ENCODE measurements at places on chromosomes 12 and 14.

GRCh38 chr14:51939755-51940301 is 49.5 kb upstream of the RTRAF start:
- DNase-seq: no peak

GRCh38 chr12:130916241-130916911 is 37.3 kb upstream of the ADGRD1 start:
- DNase-seq: peak; percentile 95

- peak; percentile 76 for DNase-seq
Measured at GRCh38 chr14:77041881-77042545, 13.5 kb upstream of the IRF2BPL start.

- peak; percentile 88 for DNase-seq
Measured at GRCh38 chr14:78598046-78598920, 428.1 kb downstream of the NRXN3 start.

DNA sequence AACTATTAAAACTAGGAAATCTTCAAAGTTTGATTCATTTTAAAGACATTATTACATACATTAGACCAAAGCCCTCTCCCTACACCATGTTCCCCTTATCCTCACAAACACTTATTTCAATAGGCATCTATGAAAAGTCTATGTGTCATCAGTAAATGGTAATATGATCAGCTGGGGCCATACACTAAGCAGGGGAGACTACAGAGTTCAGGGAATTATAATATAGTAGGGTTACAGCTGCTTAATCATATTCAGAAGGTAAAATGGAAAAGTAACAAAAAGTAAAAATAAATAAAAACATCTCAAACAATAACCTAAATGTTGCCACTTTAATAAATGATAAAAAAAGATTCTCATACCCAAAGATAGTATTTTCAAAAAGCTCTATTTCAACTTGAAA is 29.1 kb downstream of the PAWR start:
- no peak for DNase-seq

DNA sequence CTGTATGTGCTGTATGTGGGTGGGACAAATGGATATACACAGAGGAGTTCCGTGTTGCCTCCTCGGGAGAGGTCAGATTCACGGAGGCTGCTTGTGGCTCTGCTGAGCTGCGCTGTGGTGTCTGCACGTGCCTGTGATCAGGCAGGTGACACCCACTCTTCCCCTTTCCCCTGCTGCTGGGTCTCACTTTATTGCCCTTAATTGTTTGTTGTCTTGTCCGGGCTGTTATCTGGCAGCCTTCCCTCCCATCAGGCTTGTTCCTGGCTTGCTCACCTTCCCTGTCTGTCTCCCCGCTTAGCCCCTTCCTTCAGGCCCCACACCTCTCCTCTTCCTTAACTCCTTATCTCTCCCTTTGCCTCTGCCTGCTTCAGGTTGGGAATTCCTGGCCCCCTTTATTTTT is 13.5 kb downstream of the WNT5B start:
- no peak for DNase-seq

- DNase-seq: no peak
Measured at GRCh38 chr12:127077262-127078045, 1189.5 kb upstream of the TMEM132C start.
